Activated naive CD8-positive, alpha-beta T cell treated with anti-CD3 and anti-CD28 coated beads, Interleukin-2, amount 50 U/mL, for 24 hours (primary cell): ENCODE measurements at places on chromosomes 7 and 10.

DNA sequence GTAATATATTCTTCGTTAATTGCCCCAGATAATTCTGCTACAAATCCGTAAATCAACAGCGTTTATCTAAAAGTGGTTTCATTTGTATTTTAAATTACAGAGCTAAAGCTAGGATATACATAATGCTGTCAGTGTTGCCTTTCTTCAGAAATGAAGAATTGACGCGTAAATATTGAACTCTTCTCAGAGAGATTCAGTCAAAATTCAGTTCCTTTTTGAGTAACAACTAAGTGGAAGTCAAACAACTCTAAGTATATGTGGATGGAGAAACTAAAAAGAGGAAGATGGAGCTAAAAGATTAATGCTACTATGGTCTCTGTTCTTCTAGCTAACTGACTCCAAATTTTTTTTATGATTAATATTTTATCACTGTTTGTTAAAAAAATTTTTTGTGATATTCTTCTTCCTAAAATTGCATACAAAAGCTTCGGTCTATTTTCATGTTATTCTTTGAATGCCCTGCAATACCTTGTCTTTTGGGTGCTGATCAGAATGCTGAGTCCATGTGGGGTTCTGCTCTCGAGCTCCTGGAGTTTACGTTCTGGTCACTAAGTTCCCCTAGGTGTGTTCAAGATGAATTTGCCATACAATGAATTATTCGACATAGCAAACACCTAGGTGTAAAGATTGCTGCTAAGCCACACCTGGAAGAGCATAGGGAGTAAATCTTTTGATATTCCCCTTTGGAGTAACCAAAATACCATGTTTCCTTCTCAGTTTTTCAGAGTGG, 20.7 kb downstream of the MDFIC start:
- DNase-seq, result no peak

- DNase-seq, result no peak
Observed at GRCh38 chr7:88226886-88227516, 7.2 kb upstream of the SRI start.

- DNase-seq, result no peak
Observed at GRCh38 chr10:91188889-91189288, 31.6 kb upstream of the PCGF5 start.

- no peak for DNase-seq
Observed at GRCh38 chr7:90025771-90026170, 128.5 kb upstream of the STEAP1 start.

DNA sequence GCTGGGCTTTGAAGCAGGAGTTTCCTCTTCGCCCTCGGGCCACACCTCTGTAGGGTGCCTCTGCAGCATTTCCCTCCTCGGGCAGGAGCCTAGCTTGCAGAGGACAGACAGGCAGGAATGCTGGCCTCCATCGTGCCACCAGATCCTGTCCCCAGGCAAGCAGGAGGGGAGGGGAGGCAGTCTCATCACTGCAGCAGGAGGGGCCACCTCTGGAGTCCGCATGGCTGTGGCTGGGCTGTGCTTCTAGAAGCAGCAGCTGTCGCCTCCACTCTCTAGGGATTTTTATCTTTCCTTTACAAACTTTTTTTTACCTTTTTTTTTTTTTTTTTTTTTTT, 181.4 kb downstream of the CUX1 start:
- no peak for DNase-seq

DNA sequence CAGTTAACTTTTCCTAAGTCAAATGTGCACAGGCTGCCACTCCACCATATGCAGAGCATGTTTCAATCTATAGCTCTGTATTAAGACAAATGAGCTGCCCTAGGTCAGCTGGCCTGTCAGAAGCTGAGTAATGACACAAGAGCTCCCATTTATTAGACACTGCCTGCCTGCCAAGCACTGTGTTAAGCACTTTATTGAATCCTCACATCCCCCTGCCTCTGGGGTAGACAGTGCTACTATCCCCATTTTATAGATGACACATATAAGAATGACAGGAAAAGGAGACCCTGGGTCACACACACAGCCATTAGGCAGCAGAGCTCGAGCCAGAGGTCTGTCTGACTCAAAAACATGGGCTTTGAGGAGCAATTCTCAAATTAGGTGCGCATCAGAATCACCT, 179.8 kb upstream of the PDE1C start:
- DNase-seq, result no peak

DNA sequence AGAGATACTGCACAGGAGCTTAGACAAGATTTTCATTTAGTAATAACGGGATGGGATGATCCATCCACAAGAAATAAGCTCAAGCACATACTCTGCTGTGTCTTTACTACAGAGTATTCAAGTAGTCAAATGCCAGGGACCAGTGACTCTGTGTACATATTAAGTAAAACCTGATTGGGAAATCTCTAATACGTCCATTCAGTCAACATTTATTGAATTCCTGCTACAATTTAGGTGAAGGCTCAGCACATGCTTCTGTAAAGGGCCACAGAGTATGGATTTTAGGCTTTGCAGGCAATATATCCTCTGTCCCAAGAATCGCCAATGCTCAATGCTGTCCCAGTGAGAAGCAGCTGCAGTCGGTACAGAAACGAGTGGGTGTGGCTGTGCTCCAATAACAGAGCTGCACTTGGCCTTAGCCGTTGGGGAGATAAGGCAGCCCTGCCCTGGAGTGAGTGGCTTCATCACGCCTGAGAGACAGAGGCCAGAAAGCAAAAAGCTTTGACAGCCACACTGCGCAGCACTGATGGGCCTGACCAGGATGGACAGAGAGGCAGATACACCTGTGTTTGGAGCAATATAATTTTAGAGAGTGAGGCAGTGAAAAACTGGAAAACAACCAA, 186.8 kb downstream of the PARD3 start:
- no peak for DNase-seq

GRCh38 chr10:132516771-132517725, 20.5 kb upstream of the INPP5A start:
- no peak for DNase-seq

DNA sequence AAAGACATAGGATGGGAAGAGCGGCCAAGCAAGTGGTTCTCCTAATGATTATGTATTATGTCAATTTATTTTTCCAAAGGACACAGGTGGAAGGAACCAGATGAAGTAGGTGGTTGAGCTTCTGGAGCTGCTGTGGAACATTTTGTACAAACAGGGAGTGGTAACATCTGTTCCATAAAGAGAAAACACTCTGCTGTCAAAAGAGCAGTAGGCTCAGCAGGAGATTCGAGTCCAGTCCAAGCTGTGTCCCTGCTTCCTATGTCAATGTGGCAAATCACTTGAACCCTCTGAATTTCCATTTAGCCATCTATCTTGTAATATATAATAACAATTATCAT, 448.0 kb upstream of the ANKRD30A start:
- DNase-seq, result no peak

GRCh38 chr7:139982927-139983920, 79.5 kb downstream of the PARP12 start:
- no peak for DNase-seq

DNA sequence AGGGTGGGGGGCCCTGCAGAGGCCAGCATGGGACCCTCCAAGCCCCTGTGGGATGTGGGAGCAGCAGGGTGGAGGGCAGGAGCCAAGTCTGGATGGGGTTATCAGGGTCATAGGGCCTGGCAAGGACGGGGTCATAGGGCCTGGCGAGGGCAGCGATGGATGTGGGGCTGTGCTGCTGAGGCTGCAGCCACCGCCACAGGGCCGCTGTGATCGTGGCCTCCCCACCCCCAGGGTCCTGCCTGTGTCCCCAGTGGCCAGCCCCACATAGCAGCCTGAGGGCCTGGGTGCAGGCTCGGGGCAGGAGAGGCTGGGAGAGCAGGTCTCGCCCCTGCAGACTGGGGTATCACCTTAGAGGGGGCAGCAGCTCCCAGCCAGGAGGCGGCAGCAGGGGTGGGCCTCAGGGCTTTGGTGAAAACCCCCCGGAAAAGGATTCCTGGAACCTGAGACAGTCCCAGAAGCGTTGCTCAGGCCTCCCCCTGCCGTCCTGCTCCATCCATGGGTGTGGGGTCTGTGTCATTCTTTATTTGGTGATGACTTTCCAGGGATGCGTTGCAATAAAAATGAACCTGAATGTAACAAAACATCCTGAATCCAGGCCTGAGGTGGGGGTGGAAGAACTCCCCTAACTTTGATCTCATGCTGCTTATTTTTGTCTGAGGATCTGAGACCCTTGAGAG, 107.3 kb upstream of the SHH start:
- no peak for DNase-seq

GRCh38 chr10:29395409-29395808, 106.5 kb downstream of the LYZL1 start:
- no peak for DNase-seq

- DNase-seq, result peak; percentile 38
Observed at GRCh38 chr10:124685261-124685660, 58.9 kb downstream of the FAM53B start.

- no peak for DNase-seq
Observed at GRCh38 chr7:151802469-151802846, 74.5 kb downstream of the PRKAG2 start.

DNA sequence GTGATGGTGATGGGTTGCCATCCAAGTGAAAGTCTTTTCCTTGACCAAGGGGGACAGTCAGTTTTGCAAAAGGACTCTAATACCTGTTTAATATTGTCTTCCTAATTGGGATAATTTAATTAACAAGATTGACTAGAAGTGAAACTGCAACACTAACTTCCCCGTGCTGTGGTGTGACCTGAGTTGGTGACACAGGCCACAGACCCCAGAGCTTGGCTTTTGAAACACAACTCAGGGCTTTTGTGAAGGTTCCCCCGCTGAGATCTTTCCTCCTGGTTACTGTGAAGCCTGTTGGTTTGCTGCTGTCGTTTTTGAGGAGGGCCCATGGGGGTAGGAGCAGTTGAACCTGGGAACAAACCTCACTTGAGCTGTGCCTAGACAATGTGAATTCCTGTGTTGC, 6.9 kb downstream of the PPIF start:
- DNase-seq, result no peak

DNA sequence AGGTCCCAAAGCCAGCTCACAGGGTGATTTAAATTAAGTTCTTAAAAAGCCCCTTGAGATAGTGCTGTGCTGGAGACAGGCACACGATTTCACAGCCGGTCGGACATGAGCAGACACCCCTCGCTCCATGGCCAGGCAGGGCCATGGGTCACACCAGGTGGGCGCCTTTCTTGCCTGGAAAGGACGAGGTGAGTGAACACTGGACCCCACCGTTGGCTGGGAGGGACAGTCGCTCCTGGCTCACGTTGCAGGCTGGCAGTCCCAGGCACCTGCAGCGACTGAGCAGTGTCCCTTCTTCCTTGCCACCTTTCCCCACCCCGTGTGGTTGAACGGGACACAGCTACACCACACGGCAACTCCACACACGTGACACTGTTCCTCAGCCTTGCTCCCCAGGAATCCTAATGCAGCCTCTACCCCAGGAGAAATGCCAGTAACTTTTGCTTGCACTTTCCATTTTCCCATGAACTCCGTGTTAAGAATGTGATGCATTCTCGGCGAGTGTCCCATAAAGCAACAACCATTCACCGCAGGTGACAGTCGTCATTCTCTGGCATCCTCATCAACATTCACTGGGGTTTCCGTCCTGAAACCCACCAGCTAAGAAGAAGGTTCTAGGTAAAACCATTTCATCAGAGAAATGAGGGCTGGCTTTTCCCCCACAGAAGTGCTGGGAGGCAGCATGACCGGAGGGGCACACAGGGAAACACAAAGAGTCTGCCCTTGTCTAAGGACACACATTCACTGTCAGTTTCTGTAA, 217.4 kb downstream of the ZMYND11 start:
- no peak for DNase-seq

- DNase-seq, result no peak
Observed at GRCh38 chr7:150476819-150477631, 26.6 kb downstream of the GIMAP8 start.

DNA sequence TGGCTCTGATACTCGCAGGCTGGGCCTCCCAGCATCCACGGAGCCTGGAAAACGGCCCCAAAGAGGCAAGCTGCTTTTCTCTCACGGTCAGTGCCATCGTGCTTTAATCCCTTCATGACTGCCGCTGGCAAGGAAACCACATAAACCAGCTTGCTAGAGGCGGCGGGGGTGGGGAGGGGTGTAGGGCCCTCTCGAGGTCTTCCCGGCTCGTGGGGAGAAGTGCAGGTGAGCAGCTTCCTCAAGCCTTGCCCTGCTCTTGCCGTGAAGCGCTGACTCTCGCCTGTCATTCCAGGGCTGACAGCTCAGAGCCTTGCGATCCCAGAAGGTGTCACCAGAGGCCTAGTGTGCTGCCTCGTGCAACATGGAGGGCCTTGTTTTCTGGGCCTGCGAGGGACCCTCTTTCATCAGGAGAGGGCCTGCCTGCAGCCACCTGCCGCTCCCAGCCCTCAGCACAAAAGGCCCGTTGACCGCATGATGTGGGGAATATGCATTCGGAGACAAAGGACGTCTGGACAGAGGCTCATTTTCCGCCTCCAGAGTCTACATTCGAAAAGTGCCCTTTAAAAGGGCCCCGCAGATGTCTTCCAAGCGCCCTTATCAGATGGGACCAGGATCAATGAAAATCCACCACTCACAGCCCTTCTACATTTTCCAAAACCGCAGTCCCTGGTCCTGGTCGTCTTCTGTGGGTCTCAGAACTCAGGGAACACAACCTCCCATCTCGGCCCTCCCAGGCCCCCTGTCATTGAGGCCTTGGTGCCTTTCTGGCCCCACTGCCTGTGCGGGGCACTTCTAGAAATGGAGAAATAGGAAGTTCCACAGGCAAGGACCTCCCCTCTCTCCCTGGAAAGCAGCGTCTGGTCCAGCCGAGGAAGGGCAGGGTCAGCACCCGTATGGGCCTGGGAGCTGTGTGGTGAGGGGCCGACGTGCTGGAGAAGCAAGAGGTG, 58.7 kb downstream of the ZRANB1 start:
- no peak for DNase-seq

- DNase-seq, result no peak
Observed at GRCh38 chr10:116477986-116478664, 50.5 kb downstream of the PNLIPRP3 start.

DNA sequence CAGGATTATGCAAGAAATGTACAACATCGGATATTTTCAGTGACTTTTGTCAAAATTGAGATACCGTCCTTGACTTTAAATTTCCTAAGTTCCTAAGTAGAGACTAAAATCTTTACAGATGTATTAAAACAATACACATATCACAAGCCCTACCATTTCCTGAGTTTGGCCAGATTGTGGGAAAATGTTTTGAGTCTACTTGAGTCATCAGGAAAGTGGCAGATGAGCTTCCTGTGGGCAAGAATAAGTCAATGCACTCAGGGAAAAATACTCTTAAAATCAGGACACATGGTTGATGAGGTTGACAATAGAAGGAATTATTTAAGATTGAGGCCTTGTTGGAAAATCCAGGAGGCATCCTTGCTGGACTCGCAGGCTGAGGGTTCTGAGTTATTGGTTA, 162.5 kb downstream of the SNX10 start:
- DNase-seq, result no peak

GRCh38 chr7:24401628-24402593, 117.9 kb downstream of the NPY start:
- no peak for DNase-seq

DNA sequence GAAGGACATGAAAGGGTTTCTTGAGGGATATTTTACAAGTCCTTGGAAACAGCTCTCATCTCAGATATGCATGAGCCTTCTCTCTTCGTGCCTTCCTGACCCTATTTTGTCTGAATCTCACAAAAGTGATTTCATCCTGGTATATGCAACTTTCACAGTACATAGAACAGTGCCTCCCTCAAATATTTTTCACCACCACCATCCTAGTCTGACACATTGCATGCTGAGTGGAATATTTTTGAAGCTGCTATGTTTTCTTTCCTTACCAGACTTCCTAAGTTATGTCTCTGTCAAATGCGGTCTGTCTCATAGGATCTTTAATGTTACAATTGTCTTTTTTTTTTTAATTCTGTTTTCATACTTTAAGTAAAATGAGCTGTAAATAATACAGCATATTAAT, 673.3 kb upstream of the LRRN3 start:
- no peak for DNase-seq
